Midbrain (tissue), 1 donor: ENCODE measurements at places on chromosomes 5 and 9.

DNA sequence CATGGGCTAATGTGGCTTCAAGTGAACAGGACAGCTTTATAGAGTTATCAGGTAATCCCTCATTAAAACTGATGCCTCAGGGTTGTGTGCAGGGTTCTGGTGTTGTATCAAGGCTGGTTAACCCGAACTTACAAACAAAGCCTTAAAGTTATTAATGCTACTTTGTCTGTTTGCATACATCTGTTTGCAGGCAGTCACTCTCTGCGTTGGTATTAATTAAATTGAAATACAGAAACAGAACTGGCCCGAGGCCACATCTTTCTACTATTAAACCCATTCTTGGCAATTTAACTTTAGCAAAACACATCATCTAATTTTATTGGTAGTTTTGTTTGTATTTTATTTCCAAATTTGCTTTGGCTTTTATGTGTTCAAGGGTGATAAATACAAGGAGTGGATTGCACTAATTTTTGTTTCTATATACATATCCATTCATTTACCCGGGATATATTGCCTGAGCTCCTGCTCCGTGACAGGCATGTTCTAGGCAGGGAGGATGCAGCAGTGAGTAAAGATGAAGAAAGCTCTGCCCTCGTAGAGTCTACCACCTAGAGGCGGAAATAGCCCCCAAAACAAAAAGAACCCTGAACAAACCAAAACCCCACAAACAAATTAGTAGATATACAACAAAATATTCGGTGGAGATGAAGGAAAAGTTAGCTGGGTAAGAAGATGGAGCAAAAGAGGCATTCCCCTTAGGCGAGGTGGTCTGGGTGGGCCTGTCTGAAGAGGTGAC lies 164.2 kb downstream of the MACROH2A1 start:
- no peak for DNase-seq

- peak; percentile 1 for DNase-seq
Observed at GRCh38 chr5:108521841-108522506, 140.1 kb upstream of the FBXL17 start.

DNA sequence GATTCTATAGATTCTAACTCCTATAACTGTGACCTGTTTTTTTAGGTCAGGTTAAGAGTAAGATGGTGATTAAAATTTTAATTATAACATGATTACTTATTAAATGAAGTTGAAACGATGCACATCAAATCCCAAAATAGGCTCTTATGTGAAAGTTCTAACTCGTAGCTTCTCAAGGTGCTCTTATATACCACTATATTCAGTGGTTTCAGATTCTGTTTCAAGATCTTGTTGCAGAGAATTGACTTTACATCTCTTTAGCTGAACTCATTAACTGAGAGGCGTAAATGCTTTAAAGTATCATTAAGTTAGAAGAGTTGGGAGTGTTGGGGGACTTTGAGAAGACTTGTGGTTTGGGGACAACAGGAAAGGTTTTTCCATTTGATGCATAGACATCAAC lies 1399.8 kb downstream of the PTPRD start:
- no peak for DNase-seq

GRCh38 chr9:117796681-117797080 lies 92.5 kb downstream of the TLR4 start:
- DNase-seq, result no peak

DNA sequence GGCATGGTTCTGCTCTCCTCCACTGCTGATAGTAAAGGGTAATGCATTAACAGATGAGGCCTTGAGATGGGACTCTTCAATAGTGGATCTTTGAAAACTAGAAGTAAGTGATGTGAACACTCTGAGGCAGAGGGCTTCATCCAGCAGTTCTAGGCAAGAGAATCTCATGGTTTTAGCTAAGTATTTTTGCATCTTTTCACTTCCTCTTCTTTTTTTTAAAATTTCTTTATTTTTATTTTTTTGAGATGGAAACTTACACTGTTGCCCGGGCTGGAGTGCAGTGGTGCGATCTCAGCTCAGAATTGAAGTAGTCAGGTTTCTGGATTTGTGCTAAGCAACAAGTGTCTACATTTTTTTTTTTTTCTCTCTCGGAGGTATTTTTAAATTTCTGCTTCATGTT lies 101.9 kb downstream of the MTRR start:
- DNase-seq, result no peak

GRCh38 chr9:101176384-101176783 lies 147.9 kb downstream of the PLPPR1 start:
- DNase-seq, result no peak

- DNase-seq, result no peak
Observed at GRCh38 chr9:90365666-90366065, 277.0 kb downstream of the DIRAS2 start.

DNA sequence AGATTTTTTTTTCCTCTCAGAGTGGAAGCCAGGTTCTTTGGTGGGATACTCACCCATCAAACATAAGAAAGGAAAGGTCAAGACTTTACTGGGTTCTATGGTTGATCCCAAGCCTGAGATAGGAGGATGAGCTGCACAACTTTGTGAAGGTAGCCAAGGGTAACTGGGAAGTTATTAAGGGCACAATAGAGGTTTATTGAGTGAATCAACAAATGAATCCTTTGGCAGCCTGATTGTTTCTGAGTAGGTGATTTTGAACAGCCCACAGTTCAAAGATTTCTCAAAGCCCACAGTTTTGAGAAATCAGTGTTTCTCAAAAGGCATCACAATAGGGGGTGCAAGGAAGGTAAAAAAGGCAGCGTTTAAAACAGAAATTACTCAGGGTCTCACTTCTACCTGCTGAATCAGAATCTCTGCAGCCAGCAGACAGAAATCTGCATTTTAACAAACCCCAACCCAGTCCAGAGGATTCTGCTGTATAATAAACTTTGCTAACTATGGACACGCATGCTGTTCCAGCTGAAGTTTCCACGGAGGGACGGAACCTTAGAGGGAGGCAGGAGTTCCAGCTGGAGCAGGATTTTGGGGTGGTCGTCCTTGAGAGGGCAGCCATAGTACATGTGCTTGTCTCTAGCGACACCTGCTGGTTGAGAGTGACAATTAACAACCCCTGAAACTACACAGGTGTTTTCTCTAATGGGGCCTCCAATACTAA lies 32.7 kb upstream of the FSD1L start:
- DNase-seq, result peak; percentile 63

DNA sequence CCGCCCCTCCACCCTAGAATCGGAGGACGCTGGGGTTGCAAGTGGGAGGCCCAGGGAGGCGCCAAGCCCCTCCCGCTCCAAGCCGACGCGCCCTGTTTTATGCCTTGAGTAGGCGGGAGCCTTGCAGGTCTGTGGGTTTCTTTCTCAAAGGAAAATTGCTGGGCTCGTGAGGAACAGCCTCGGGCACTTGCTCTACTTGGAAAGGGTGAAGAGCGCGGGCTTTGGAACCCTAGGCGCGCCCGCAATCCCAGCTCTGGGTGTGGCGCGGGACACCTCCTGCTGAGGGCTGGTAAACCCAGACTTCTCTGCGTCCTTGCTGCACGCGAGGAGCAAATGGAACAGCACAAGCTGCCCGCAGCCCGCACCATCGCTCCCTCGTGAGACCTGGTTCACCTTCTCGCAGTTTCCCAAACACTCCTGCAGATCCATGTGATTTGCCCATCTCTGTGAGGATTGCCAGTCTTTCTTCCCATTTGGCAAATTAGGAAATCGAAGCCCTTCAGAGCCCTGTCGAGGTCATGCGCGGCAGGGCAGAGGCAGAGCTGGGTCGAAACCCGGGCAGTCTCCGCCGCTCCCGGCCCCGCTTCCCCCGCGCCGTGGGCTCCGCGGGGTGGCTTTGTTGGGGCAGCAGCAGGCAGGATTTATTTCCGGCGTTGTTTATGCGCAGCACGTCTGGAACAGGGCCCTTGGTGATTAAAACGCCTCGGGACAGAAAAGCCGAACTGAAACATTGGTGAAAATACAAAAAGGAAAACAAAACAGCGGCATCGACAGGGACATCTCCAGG lies 98.4 kb upstream of the CPLX2 start:
- no peak for DNase-seq

GRCh38 chr5:1079961-1080360 lies 31.9 kb downstream of the SLC12A7 start:
- DNase-seq, result no peak

DNA sequence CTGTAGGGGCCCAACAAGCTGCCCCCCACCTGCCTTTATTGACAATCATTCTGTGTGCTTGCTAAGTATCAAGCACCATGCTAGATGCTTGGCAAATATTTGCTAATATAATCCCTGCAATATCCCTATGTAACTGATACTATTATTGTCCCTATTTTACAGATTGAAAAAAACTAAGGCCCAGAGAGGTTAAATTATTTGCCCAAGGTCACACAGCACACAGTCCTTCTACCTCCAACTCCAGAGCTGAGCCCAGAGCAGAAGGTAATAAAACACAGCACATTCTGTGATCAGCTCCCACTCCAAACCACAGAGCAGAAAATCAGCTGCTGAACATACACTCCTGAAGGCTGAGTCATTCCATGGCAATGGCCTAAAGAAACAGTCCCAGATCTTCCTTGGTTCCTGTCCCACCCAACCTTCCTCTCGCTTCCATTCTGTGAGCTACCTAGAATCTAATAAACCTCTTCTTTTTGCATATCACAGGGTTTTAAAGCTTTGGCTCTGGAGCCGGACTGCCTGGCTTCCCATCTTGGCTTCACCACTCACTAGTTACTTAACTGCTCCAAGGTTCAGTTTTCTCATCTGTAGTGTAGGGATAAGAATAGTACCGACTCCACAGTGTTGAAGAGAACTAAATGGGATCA lies 66.7 kb upstream of the ADRA1B start:
- no peak for DNase-seq

- DNase-seq, result no peak
Observed at GRCh38 chr5:74281166-74281565, 359.4 kb downstream of the ENC1 start.

GRCh38 chr9:137368431-137369035 lies 54.4 kb downstream of the EXD3 start:
- no peak for DNase-seq

- DNase-seq, result no peak
Observed at GRCh38 chr5:79849486-79850315, 141.4 kb downstream of the MTX3 start.

- no peak for DNase-seq
Observed at GRCh38 chr5:37789991-37790390, 49.9 kb downstream of the GDNF start.

DNA sequence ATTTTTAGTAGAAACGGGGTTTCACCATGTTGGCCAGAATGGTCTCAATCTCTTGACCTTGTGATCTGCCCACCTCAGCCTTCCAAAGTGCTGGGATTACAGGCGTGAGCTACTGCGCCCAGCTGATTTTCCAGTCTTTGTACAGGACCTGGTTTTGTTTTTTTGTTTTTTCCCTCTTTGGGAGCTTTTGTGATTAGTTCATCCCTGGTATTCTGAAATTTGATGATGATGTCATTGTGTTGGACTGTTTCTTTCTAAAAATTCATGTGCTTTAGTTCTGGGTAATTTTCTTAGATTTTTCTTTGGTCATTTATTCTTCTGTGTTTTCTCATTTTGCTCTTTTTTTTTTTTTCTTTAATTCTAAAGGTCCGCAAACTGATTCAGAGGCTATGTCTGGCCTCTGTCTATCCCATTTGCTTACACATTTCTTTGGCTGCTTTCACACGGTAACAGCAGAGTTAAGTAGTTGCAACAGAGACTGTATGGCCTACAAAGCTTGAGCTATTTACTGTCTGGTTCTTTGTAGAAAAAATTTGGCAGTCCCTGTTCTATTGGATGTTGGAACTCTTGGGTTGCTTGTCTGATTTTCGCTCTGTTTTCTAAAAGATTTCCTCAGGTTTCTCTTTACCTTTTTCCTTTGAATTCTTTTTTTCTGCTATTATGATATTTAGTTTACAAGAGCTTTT lies 24.8 kb downstream of the STX17 start:
- no peak for DNase-seq

- DNase-seq, result no peak
Observed at GRCh38 chr9:36592801-36593583, 20.3 kb downstream of the MELK start.

DNA sequence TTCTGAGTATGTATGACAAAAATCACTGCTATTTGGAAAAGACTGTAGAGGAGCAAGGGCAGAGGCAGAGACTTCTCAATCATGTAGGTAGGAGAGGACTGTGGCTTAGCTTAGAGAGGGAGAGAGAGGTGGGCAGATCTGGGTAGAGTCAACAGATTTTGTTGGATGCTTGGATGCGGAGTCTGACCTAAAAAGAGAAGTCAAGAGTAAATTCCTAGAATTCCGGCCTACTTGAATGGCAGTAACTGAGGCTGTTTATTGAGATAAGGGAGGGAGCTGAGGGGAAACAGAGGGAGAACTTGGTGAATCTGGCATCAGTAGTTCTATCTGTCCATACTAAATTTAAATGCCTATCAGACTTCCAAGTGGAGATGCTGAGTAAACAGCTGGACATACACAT lies 2.4 kb downstream of the TICAM2 start:
- no peak for DNase-seq

- no peak for DNase-seq
Observed at GRCh38 chr5:14237317-14238086, 94.4 kb downstream of the TRIO start.

DNA sequence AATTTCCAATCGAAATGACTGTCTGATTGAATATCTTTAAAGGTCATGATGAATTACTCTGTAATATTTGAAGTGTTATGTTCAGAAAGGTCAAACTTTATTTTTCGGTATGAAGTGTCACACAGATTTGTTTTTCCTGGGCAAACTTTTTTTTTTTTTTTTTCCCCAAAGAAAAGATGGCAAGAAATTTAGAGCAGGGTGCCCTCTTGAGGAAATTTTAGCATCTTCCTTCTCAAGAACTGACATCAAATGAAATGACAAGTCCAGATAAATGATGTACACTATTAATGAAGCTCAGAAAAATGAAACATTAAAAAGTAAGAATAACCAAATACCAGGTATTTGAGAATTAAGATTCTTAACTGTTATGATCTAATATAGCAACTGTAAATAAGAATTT lies 123.6 kb downstream of the INVS start:
- peak; percentile 25 for DNase-seq

DNA sequence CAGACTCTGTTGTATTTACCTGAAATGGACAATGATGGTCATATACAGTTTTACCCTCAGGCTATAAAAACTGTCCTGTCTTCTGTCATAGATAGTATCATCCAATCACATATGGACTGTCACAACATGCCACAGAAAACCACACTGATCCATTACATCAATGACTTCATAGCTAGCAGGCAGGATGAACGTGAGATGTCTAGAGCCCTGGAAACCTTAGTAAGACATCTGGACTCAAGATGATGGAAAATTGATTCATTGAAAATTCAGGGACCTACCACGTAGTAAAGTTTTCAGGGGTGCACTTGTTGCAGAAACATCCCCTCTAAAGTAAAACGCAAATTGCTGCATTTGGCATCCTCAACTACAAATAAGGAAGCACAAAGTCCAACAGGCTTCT lies 284.4 kb upstream of the RGMB start:
- no peak for DNase-seq

- no peak for DNase-seq
Observed at GRCh38 chr5:142316051-142316450, 8.8 kb downstream of the SPRY4 start.

DNA sequence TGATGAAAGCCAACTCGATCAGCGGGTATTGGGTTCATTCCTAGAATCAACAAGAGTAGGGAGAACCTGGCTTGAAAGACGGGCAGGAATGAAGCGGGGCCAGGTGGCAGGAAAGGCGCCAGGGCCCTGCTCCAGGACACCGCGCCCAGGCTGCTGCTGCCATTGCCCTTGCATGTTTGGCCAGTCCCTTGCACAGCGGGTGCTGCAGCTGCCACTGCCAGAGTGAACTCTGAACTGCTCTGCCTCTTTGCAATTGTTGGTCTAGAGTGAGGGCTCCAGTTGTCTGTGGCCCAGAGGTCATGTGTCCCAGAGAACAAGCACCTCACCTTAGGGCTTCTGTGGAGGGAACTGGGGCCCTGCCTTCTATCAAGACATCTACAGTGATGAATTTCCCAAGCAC lies 24.0 kb upstream of the CARTPT start:
- no peak for DNase-seq
